ENCODE measurements at places on chromosomes 13 and 19.

- no peak for DNase-seq
These were observed 117.1 kb upstream of the TSC22D1 start for GRCh38 chr13:44693156-44693764.

GRCh38 chr13:97933776-97934175, 19.7 kb upstream of the IPO5 start:
- DNase-seq: no peak

DNA sequence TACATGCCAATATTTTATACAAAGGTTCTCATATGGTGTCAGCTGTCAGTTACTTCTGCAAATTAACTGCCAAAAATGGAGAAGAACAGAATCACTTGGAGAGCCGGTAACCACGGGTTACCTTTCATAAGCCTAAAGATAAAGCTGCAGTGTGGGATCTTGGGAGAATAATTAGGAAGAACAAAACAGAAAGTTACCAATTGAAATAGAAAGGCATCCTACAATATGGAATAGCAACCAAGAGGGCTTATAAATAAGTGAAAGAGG, 74.2 kb downstream of the TSHZ3 start:
- DNase-seq: no peak

DNA sequence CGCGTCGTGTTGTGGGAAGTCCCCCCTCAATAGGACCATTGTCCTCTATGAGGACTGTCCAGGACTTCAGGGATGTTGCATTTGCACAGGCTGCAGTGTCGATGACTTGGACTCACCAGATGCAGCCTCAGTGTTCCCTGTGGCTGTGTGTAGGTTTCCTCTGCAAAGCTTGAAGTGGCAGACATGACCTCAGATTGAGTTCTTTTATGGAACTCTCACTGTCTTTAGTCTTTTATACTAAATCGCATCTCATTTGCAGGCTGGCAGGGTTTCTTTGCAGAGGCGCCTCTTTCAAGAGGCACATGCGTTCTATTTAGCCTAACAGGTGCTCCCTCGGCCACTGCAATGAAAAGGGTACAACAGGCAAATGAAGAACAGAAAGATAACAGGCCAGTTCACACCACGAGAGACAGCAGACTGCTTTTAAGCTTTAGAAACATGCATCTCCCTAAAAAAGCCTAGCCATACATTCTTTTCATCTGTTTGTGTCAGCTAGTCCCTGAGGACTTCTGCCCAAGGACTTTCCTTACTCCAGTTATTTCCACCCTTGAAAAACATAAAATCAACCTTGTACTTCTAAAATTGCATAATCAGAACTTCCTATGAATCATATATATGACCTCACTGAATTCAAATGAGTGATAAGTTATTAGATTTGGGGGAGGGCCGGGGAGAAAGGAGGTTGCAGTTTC, 118.4 kb downstream of the RAB20 start:
- DNase-seq: no peak

DNA sequence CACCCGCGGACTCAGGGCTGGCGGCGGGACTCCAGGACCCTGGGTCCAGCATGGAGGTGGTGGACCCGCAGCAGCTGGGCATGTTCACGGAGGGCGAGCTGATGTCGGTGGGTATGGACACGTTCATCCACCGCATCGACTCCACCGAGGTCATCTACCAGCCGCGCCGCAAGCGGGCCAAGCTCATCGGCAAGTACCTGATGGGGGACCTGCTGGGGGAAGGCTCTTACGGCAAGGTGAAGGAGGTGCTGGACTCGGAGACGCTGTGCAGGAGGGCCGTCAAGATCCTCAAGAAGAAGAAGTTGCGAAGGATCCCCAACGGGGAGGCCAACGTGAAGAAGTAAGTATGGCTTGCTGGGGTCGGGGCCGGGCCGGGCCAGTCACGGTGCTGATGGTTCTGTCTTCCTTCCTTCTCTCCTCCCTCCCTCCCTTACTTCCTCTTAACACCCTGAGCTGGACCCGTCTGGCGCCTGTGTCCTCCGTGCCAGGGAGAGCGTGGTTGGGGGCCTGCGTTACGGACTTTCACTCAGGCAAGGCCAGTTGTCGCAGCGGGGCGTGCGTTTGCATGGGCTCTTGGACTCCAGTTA, 1.4 kb downstream of the STK11 start:
- peak; percentile 27 for DNase-seq

GRCh38 chr19:4059891-4060620, 6.6 kb downstream of the ZBTB7A start:
- DNase-seq: peak; percentile 32

DNA sequence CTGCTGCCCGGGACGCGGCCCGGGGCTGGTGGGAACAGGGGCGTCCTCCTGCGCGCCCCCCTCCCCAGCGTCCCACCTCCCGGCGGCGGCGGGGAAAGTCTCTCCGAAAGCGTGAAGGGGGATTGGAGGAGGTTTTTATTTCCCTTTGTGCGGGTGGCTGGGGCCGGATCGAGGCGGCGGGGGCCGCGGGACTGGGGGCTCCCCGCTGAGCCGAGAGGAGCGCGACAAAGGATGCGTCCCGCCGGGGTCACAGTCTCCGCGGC, 132 bp downstream of the SHD start:
- DNase-seq: no peak

DNA sequence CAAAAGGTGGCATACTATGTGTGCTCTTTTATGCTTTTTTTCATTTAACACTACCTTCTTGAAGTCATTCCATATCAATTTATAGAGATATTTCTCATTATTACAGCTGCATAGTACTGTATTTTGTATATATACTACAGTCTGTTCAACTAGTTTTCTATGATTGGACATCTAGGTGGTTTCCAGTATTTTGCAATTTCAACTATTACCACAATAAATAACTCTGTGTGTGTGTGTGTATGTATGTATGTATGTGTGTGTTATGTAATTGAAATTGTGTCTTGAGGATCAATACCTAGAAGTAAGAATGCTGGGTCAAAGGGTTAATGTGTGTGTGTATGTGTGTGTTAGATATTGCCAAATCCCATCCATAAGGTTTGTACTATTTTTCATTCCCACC, 7.0 kb downstream of the LPAR6 start:
- no peak for DNase-seq

GRCh38 chr13:37889102-37889501, 19.5 kb upstream of the TRPC4 start:
- DNase-seq: no peak

DNA sequence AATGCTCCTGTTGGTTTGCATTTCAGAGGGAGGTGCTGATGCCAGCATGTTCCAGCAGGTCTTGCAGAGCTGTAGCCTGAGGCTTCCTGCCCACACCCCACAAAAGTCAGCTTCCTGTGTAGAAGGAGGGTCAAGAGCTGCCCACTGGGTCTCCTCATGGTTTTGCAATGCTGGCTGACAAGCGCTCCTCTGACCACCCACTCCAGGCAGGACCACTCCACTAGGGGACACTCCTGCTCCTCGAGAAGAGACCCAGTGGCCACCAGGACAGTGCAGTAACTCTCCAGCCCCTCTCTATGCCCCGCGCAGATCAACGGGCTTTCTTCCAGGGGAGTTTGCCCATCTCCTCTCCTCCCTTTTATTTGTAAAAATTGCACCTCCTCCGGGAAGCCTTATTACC, 72.9 kb upstream of the UQCRFS1 start:
- DNase-seq: peak; percentile 77

GRCh38 chr13:33377825-33378224, 92.3 kb upstream of the STARD13 start:
- no peak for DNase-seq

GRCh38 chr13:102091231-102091630, 310.6 kb downstream of the FGF14 start:
- peak; percentile 89 for DNase-seq

DNA sequence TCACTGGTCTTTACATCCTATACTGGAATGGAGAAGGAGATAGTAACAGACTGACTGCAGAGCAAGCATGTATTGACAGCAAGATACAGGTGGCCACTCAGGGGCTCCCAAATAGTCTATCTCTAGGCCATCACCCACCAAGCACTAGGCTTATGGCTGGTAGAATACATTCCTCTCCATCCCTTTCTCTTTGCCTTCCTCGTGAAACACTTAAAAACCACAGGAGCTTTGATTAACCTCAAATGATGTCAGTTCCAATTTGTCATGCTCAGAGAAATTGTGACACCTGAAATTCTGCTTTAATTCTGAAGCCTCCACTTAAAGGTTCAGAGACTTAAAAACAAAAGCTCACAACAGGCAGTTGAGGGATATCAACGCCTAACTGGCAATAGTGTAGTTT, 17.2 kb downstream of the ENOX1 start:
- no peak for DNase-seq

- DNase-seq: no peak
These were observed 1.2 kb downstream of the C13orf46 start for GRCh38 chr13:113972451-113973217.

- DNase-seq: no peak
These were observed 408.3 kb downstream of the ZNF536 start for GRCh38 chr19:30780456-30780855.

DNA sequence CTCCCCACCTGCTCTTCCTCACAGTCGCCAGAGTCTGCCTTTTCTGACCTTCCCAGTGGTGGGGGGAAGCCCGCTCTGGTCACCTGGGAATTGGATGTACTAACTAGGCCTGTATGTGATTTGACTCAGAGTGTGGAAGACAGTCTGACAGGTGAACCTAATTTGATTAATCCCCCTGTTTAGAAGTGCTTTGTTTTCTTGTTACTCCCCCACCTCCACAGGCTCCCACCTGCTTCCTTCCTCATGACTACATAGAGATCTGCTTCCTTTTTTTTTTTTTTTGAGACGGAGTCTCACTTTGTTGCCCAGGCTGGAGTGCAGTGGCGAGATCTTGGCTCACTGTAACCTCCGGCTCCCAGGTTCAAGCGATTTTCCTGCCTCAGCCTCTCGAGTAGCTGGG, 44.0 kb downstream of the COG3 start:
- no peak for DNase-seq

- DNase-seq: peak; percentile 93
These were observed 1.0 kb downstream of the REX1BD start for GRCh38 chr19:18589380-18590272.

- DNase-seq: no peak
These were observed 136.8 kb upstream of the SERP2 start for GRCh38 chr13:44236801-44237207.

- peak; percentile 66 for DNase-seq
These were observed 123.0 kb downstream of the SLC7A1 start for GRCh38 chr13:29472332-29472961.

- no peak for DNase-seq
These were observed 188.6 kb downstream of the OLFM4 start for GRCh38 chr13:53217194-53217593.

GRCh38 chr13:37187105-37187504, 81.6 kb upstream of the CSNK1A1L start:
- DNase-seq: no peak

DNA sequence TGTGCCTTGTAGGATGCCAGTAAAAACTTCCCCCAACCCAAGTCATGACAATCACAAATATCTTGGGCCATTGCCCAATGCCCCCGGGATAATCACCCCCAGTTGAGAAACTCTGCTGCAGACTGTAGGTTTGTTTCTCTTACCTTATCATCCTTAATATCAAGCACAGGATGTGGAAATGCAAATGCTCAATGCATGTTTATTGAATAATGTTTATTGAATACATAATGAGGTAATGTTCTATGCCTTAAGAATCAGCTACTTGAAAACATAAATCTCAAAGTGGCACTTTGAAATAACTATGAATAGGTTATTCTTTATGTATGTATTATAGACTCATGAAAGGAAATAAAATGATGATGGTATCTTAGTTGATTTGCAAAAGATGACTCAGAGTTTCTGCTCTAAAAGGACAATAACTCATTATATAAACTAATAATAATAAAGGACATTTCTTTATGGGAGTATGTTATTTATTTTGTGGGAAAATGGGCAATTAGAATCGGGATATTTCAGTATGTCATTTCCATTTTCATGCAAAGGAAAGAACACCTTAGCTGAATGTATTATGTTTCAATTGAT, 414.2 kb downstream of the EFNB2 start:
- DNase-seq: no peak

GRCh38 chr19:34193876-34194275, 21.6 kb downstream of the LSM14A start:
- DNase-seq: no peak

DNA sequence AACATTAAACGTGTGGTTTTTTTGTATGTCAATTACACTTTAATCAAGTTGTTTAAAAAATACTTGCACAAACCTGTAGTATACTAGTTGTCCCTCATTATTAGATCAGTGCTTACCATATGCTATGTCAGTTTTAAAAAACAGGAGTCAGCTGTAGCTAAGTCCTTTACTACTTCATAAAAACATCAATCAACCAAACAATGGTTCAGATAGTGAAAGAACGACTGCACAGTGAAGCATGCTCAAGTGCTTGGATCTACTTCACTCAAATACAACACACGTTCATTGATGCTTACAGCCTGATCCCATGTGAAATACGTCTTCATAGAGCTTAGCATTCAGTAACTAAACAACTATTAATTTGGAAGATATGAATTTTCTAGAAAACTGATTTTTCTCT, 225.0 kb downstream of the FGF14 start:
- no peak for DNase-seq

DNA sequence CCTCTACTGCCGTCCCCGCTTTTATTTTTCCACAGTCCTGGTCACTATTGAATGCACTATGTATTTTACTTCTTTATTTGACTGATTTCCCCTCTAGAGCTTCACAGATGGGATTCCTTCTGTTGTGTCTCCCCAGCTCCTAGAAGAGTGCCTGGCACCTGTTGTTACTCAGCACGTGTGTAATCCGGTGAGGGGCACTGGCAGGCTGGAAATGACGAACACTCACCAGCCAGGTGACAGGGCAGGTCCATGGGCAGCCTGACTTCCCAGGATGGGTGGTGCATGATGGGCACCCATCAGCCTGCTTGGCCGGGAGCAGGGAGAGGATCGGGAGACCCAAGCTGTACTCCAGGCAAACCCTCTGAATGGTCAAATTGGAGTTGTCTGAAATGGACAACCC, 67.2 kb downstream of the CEBPG start:
- DNase-seq: no peak

DNA sequence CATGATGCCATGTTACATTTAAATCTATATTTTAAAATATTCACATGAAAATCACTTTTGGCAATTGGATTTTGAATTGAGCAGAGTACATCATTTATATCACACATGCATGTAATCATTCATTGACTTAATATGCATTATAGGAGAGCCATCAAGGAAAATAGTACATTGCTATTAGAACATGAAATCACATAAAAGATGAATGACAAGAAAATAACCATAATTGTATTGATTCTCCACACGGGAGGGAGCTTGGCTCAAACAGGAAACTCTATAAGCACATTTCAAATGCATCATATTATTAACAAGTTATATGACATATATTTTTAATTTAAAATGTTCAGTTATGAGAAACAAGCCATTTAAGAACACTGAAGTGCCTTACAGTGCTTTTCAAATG, 208.6 kb upstream of the PRR20A start:
- DNase-seq: no peak

- DNase-seq: peak; percentile 52
These were observed 920.0 kb downstream of the UQCRFS1 start for GRCh38 chr19:28292822-28293500.

- no peak for DNase-seq
These were observed 93.4 kb upstream of the SLITRK1 start for GRCh38 chr13:83975655-83976165.

DNA sequence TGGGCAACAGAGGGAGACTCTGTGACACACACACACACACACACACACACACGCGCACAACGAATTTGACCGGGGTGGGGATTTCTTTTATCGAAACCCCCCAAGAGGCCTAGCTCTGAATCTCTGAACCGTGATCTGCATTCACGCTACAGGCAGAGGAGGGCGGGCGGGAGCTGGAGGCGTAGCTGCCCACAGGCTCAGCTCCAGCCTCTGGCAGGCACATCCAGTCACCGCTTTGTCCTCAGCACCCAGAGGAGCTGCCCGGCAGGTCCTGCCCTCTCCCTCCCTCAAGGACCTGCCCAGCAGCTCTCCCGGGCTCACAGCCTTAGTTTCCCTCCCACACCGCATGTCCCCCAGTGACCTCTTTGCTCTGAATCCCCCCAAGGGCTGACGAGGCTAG, 20.0 kb downstream of the CILP2 start:
- DNase-seq: no peak

All from H9 (cell line).